ENCODE measurements at places on chromosomes 3 and 15. TPM values are rescaled to one million over a fixed set of nuclear protein-coding genes. Genes with fewer than 3 reads are reported as not detected.

The SEMA5B gene
- 0.88 TPM for total RNA-seq

The ZPLD1 gene
- total RNA-seq, result not detected

The SEC22C gene
- total RNA-seq, result 20.5 TPM

The PTH1R gene
- 2.1 TPM for total RNA-seq

The SLC30A4 gene
- total RNA-seq, result 7.1 TPM

The HCLS1 gene
- total RNA-seq, result 10.0 TPM
